ENCODE measurements at places on chromosomes 4 and X.

DNA sequence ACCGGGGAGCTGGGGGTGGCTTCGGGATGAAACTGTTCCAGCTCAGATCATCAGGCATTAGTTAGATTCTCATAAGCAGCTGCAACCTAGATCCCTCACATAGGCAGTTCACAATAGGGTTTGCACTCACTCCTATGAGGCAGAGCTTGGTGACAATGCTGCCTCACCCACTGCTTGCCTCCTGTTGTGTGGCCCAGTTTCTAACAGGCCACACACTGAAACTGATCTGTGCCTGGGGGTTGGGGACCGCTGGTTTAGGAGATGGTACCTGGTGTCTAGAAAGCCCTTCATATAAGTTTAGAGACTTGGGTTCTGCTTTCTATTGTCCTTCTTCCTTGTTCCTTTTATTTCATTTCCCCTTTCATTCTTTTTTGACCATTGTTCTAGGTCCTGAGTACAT, 234.2 kb downstream of the FRAS1 start:
- no peak for DNase-seq

DNA sequence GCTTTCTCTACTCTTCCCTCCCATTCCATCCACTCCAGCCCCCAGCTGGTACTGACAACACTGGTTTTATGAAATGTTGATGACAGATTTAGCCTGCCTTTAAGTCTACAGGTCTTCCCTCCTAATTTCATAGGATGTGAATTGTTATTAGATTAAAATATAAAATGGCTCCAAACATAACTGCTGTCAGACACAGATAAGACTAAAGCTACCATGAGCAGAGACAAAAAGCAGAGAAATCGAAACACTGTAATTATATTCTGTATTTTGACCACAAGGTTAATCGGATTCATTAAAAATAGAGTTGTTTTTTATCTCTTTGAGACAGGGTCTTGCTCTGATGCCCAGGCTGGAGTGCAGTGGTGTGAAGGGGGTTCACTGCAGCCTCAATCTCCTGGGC, 28.3 kb downstream of the SEC24D start:
- no peak for DNase-seq

- no peak for DNase-seq
Measured at GRCh38 chr4:110268352-110268751, 69.9 kb upstream of the ELOVL6 start.

DNA sequence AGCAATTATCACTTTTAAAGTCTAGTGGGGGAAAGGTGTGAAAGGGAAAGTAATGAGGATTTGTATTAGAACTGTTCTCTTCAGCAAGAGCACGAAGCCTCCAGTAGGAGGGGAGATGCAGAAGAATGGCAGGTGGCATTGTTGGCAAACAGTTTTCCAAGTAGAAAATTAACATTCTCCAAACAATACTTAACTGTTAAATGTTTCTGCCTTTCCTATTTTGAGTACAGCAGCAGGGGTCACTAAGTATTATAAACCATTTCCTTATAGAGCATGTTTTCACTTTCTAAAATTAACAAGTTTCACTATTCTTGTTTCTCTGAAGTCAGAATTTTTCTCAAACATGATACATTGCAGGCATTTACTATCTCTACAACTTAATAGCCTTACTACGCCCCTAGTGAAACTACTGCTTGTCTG, 58.7 kb downstream of the LEF1 start:
- DNase-seq, result no peak

Data from fibroblast of skin of left quadriceps (primary cell).